D721Med (cell line): ENCODE measurements at places on chromosomes 11 and 22.
A peak's percentile ranks its signal among the peaks of the same experiment; 100 is the strongest.

DNA sequence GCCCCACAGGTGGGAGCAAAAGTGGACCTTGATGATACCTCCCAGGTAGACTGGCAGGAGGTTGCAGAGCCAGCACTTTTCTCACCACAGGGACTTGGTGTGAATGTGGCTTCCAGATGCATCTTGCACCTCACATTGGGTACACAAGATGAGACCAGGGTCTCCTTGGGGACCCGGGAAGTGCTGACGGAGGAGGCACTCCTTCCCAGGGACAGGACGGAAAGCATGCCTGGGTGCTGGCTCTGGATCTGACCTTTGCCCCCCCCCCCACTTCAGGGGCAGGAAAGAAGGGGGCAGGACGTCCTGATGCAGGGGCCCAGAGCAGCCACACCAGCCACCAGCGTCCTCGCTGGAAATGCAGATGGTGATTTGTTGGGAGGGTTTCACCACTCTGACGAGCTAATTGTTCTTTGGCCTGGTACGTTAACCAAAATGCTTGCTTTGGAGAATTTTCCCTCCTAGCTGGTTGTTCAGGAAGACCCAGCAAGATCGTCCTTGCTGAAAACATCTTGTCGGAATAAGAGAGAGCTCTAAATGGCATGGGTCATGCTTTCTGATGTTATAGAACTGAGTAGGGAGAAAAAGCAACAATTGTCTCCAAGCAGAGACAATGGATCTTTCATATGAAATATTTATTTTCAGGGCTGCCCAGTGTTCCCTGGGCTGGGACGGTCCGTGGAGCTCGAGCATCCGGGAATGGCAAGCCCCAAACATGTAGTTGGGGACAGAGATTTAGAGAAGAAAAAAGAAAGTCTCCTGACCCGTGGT lies 74.4 kb upstream of the PPARA start:
- no peak for DNase-seq

GRCh38 chr11:124879493-124880289 lies 14.5 kb downstream of the ROBO3 start:
- peak; percentile 6 for DNase-seq

DNA sequence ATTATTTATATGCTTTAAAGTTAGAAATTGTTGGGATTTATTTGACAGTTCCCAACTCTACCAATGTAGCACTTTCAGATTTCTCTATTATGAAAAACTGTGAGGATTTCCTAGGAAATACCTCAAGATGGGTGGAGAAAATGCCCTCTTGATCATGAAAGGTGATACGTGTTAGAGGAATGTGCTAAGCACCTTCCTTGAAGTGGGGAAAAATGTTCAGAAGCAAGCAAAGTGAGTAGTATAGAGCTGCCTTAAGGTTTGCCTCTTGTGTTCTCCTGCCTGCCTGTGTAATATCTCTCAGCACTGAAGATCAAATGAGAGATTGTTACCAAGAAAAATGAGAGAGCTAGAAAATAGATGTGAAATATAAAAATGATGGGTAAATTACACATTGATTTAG lies 58.2 kb downstream of the YAP1 start:
- no peak for DNase-seq

DNA sequence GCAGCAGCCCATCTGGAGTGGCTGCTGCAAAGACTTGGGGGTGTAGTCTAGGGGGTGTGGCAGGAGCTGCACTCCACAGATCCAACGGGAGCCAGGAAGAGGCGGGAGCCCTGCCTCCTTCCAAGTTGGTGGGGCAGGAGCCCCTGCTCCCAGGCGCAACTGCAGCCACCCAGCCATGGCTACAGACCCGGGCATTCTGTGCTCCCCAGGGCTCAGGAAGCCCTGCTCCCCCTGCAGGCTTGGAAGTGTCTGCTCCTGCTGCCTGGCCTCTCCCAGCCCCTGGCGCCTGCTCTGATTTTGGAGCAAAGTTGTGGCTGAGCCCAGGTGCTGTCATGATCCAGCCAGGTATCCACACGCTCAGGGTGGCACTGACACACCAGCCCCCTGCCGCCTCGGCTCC lies 58.5 kb downstream of the CCDC34 start:
- no peak for DNase-seq

DNA sequence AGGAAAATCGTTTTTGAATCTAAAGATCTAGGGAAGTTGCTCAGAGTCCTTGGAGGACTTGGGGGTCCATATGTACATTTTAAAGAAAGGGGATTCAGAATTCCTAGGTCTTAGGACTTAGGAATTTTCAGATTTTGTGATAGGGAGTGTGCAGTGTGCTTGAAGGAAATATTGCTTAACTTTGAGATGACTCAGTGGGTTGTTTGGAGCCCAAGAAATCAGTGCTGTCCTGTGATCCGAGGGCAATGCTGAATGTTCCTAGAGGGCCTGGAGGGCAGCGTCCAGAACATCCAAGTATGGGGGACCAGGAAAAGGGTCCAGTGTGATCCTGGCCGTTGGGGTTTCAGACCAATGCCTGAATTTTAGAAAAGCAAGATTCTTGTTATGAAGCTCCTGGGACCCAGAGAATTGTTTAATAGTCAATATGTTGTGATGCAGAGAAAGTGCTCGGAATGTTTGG lies 3.1 kb upstream of the IGF2 start:
- no peak for DNase-seq

GRCh38 chr11:65298655-65299179 lies 15.9 kb upstream of the CDC42EP2 start:
- no peak for DNase-seq

GRCh38 chr11:60871378-60872061 lies 4.2 kb downstream of the ZP1 start:
- no peak for DNase-seq

GRCh38 chr11:110908401-110909105 lies 196.3 kb upstream of the ARHGAP20 start:
- DNase-seq = no peak

GRCh38 chr11:5700421-5701054 lies 10.9 kb downstream of the TRIM22 start:
- no peak for DNase-seq
